ENCODE measurements at places on chromosomes 1 and 21.
A peak's percentile ranks its signal among the peaks of the same experiment; 100 is the strongest.

DNA sequence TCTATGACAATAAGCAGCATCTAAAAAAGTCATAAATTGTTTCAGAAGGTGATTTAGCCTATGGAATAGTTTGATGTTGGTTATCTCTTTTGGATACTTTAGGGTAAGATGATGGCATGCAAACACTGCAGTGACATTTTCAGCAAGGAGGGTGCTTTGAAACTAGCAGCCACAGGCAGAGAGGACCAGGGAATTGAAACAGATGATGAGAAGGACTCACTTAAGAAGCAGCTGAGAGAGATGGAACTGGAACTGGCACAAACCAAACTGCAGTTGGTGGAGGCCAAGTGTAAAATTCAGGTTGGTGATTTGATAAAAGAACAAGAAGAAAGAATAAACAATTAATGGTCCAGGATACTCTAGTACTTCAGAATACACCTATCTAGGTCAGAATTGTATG, 11.2 kb upstream of the CACYBP start:
- DNase-seq = no peak

GRCh38 chr1:208223136-208223535, 21.0 kb downstream of the PLXNA2 start:
- no peak for DNase-seq

DNA sequence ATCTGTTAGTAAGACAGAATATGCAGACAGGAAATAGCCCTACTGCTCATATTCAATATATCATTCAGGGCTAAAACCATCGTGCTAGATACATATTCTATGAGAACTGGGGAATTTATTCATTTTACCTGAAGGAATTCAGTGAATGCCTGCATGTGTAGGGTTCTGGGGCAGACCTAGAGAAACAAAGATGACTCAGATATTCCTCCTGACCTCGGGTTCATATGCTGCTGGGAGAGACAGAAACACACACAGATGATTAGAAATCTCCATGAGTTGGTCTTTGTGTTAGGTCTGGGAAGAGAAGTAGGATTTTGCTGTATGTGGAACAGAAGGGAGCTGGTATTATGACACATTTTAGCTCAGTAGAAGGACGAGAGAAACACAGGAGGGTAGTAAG, 176.5 kb upstream of the ST6GALNAC5 start:
- DNase-seq = peak; percentile 17

DNA sequence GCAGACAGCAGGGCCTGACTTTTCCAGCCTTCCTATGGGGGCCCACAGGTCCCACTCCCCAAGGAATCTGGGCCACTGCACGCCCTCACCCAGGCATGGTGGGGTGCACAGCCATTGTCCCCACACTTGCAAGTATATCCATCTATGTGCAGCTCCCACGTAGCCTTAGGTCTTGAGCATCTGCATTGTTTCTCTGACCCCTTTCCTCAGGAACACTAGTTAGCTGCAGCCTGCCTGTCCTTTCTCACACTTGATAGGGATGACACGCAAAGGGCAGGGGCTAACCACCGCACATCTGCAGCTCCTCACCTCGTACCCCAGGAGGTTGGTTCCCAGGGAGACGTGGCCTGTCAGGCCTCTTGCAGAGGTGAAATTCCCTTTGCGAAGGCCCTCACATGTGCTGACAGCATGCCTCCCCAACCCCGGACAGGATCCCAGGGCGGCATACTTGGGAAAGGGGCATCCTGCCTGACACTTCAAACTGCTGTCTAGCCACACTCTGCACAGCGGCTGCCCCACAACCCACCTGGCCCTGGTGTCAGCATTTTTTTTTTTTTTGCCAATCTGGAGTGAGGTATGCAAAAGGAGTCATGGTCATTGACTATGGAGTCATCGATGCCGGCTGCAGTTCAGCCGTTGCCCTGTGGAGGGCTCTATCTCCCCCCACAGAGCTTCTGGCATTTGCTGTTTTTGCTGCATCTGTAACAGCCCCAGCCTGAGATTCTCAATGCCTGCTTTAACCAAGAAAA, 5.0 kb downstream of the JMJD4 start:
- peak; percentile 54 for DNase-seq

DNA sequence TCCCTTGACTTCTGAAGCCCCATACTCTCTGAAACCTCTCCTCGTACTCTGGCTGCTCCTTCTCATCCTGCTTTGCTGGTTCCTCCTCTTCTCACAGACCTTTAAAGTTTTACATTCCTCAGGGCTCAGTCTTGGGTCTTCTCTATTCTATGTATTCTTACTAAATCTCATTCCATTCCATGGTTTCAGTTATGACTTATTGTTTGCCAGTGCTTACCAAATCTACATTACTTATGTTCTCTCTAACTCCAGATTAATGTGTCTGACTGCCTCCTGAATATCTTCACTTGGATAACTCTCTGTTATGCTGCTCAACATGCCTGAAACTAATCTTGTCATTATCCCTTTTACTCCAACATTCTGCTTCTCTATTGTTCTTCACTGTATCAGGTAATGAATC, 5.4 kb upstream of the SLC35D1 start:
- no peak for DNase-seq

- no peak for DNase-seq
Measured at GRCh38 chr1:5576011-5576672, 416.1 kb downstream of the NPHP4 start.

DNA sequence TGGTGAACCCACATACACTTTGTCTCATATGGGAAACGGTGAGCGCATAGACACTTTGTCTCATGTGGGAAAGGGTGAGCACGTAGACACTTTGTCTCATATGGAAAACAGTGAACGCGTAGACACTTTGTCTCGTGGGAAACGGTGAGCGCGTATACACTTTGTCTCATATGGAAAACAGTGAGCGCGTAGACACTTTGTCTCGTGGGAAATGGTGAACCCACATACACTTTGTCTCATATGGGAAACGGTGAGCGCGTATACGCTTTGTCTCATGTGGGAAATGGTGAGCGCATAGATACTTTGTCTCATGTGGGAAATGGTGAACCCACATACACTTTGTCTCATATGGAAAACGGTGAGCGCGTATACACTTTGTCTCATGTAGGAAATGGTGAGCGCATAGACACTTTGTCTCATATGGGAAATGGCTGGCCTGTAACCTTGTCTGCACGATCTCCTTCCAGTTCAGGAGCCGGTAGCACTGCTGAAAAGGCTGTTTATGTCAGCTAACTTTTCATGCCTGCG, 50.7 kb upstream of the TRAPPC10 start:
- DNase-seq = no peak

GRCh38 chr1:21514245-21514644, 5.0 kb downstream of the ALPL start:
- no peak for DNase-seq

DNA sequence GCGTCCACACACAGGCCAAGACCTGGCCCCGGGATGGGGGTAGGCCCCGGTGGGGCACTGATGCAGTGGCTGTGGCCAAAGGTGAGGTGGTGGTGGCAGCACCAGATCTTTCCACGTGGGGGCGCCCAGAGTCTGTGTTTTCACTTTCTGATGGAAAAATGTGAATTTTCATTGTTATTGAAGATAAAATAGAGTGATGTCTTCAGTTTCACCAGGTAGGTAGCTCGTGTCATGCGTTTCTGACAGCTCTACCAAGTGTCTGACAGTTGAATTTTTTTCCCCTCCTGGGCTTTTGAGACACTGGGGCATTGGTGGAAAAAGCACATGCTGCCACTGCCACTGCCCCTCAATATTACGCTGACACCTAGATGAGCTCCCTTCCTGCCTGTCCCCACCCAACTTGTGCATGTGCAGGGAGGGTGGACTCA, 40.0 kb upstream of the MAGOH start:
- DNase-seq = peak; percentile 30

GRCh38 chr1:234186037-234186688, 187.1 kb upstream of the COA6 start:
- DNase-seq = no peak

GRCh38 chr21:38300141-38300578, 43.4 kb downstream of the KCNJ15 start:
- DNase-seq = peak; percentile 67

DNA sequence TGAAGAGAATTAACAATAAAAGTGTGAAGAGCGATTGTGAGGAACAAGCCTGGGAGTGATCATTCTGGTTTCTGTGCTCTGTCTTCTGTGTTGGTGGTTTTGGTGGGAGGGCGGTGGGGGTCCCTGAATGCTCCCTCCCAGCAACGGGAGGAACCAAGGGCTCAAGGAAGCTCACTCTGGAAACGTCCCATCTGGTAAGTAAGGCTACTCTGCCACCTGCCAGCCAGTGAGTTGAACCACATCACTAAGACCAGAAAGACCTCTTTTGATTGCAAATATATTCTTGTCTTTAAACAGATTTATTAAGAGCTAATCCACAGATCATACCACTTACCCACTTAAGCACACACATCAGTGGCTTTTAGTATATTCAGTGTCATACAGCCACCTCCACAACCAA, 125.0 kb downstream of the PRDM2 start:
- DNase-seq = no peak

GRCh38 chr1:16326833-16327404, 25.4 kb downstream of the FBXO42 start:
- no peak for DNase-seq

GRCh38 chr1:154337253-154337894, 12.0 kb downstream of the ATP8B2 start:
- DNase-seq = no peak

DNA sequence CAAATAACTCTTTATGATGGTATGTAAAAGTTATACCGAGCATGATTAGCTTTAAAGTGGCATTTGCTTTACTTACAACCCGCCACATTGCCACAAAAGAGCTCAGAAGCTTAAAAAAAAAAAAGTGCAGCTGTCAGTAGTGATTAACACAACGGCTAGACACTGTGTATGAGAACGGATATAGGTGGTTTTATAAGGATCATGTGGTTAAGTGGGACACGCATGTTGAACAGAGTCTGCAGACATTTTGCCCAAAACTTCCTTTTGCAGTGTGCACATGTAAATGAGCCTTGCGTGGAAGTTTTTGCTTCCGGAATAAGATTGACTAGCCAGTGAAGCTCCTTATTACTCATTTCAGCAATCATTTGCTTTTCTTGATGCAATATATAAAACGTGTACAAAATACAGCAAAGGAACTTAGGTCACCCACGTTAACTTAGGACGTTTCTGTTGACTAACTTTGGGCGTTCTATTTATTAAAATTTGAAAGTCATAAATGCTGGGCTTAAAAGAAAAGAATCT, 58.7 kb upstream of the RGS1 start:
- DNase-seq = peak; percentile 41

GRCh38 chr1:90358448-90358847, 358.7 kb downstream of the BARHL2 start:
- DNase-seq = no peak

GRCh38 chr1:165910764-165911421, 83.5 kb downstream of the UCK2 start:
- DNase-seq = no peak

DNA sequence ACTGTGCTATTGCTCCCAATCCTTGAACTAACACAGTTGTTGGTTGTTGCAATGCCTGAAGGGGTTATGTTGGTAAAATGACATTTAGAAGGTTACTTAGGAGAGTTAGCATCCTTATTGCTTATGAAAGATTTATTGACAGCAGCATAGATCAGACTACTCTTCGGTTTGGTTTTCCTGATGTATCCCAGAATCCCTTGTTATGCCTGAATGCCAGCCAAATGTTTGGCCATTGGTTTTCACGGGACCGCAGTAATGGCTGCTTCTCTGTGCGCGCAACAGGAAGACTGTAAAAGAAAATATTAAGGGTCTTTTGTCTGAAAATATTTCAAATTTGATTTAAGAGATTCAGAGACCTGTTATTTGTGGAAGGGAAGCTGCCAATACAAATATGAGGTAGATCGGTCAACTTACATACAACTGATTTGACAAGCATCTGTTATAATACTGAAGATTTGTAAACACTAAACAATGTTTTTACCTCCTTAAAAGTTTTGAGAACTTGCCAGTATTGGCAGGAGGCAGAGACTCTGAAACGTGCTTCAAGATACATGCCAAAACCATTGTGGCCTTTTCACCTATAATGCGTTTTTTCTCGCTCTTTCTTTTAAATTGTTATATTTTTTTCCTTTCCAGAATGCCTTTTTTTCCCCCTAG, 8.3 kb downstream of the NFIA start:
- DNase-seq = no peak

GRCh38 chr1:29868944-29869343, 632.6 kb downstream of the PTPRU start:
- no peak for DNase-seq

DNA sequence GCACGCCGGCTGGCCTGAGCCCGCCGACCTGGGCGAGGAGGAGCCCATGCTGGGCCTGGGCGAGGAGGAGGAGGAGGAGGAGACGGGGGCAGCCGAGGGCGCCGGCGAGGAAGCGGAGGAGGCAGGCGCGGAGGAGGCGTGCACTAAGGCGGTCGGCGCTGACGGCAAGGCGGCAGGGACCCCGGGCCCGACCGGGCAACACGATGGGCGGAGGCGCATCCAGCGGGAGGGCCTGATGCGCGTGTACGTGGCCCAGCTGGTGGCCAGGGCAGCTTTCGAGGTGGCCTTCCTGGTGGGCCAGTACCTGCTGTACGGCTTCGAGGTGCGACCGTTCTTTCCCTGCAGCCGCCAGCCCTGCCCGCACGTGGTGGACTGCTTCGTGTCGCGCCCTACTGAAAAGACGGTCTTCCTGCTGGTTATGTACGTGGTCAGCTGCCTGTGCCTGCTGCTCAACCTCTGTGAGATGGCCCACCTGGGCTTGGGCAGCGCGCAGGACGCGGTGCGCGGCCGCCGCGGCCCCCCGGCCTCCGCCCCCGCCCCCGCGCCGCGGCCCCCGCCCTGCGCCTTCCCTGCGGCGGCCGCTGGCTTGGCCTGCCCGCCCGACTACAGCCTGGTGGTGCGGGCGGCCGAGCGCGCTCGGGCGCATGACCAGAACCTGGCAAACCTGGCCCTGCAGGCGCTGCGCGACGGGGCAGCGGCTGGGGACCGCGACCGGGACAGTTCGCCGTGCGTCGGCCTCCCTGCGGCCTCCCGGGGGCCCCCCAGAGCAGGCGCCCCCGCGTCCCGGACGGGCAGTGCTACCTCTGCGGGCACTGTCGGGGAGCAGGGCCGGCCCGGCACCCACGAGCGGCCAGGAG, 7.2 kb upstream of the IBA57 start:
- DNase-seq = no peak

DNA sequence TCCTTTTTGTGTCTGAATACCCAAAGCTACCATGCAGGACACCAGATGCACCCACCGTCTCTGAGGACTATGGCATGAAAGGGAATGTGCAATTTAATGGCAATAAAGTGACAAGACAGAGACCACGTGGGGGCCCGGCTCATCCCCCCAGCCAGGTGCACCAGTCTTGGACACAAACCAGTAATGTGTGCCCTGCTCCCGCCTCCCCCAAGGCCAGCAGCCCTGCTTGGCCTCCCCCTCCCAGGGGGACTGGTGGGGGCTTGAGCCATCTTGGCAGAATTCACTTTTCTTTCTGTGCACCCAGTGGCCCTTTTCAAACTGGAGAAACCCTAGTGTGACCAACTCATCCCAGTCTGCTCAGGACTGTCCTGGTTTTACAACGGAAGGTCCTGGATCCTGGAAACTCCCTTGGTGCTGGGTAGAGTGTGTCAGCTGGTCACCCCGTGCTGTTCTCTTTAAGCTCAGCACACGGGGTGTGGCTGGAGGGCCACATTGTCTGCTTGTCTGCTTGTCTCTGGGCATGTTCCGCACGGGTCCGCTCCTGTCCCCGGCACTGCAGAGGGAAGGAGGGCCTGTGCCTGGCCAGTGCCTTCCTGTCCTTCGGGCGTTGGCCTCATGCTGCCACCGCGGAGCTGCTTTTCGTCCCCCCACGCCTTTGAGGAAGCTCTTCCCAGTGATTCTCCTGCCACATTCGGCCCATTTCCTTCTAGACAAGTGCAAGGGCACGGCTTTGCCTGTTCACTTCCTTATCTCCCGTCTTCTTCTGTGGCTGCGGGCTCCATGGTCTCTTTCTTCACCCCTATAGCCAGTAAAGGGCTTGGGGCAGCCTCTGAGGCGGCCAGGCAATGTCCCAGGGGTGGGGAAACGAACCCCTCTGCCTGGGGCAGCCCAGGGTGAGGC, 45.8 kb upstream of the TTC34 start:
- DNase-seq = no peak
